Foreskin melanocyte (primary cell): ENCODE measurements at places on chromosomes 4 and X.

GRCh38 chr4:140595065-140595464 lies 26.3 kb upstream of the UCP1 start:
- no peak for DNase-seq

- DNase-seq = no peak
These were observed 171.1 kb upstream of the CXCL13 start for GRCh38 chr4:77434299-77435092.

- no peak for DNase-seq
These were observed 308.1 kb upstream of the PPARGC1A start for GRCh38 chr4:24197955-24198354.

DNA sequence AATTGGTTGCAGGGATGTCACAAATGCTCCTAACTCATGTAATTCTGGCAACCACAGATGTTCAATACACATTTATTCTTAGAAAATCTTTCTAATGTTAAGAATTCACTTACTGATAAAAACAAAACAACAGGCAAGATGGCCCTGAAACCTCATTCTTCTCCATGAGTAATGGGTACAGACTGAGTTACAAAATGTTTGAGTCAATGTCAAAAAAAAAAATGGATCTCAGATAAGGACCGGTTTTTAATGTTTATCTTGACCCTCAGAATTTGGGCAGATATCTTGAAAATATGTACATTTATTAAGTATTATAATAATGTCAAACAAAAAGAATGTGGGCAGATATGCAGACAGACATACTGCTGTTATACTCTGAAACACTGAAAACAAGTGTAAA lies 1.8 kb upstream of the SULT1E1 start:
- no peak for DNase-seq

DNA sequence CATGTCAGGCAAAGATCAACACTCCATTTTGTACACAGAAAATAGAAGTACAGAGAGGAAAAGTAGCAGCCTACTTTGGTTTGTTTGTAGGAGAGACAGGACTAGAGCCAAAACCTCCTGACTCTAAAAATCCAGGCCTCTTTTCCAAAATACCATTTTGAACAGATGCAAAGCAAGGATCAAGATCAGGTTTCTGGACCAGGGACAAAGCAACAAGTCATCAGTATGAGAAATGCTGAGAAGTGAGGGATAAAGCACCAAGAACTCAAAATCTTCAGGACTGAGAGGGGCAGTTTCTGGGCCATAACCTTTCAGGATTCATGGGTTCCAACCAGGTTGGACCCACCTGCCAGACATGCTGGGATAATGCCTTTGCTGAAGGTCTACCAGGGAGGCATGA lies 36.6 kb upstream of the MBTPS2 start:
- DNase-seq = no peak

- no peak for DNase-seq
These were observed 6.0 kb upstream of the SOX3 start for GRCh38 chrX:140510895-140511295.
